NCI-H1092 treated with DMSO at 0.1 percent for 48 hours (cell line): ENCODE measurements at places on chromosomes 4 and X.

GRCh38 chr4:182917182-182918043 is at the start of gene DCTD:
Gene DCTD, minus strand, starts transcription at chr4:182917386. Its CDS starts 1,818 bp downstream, at chr4:182915568.
- peak; percentile 47 for DNase-seq

DNA sequence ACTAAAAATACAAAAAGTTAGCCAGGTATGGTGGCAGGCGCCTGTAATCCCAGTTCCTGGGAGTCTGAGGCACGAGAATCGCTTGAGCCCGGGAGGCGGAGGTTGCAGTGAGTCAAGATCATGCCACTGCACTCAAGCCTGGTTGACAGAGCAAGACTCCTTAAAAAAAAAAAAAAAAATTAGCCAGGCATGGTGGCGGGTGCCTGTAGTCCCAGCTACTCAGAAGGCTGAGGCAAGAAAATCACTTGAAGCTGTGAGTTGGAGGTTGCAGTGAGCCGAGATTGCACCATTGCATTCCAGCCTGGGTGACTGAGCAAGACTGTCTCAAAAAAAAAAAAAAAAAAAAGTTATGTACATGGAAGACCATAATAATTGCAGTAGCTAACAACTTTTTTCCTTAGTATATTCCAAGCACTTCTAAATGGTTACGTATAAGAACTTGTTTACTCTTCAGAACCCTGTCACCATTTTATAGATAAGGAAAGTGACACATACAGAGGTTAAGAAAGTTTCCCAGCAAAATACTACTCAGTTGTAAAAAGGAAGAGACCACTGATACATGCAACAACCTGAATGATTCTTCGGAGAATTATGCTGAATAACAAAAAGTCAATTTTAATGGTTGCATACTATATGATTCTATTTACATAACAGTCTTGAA is 24.5 kb downstream of the RUFY3 start:
- DNase-seq: no peak

GRCh38 chrX:10555846-10556245 is 64.5 kb downstream of the MID1 start:
- no peak for DNase-seq

- DNase-seq: no peak
Measured at GRCh38 chrX:107323786-107324492, 117.5 kb downstream of the DNAAF6 start.

DNA sequence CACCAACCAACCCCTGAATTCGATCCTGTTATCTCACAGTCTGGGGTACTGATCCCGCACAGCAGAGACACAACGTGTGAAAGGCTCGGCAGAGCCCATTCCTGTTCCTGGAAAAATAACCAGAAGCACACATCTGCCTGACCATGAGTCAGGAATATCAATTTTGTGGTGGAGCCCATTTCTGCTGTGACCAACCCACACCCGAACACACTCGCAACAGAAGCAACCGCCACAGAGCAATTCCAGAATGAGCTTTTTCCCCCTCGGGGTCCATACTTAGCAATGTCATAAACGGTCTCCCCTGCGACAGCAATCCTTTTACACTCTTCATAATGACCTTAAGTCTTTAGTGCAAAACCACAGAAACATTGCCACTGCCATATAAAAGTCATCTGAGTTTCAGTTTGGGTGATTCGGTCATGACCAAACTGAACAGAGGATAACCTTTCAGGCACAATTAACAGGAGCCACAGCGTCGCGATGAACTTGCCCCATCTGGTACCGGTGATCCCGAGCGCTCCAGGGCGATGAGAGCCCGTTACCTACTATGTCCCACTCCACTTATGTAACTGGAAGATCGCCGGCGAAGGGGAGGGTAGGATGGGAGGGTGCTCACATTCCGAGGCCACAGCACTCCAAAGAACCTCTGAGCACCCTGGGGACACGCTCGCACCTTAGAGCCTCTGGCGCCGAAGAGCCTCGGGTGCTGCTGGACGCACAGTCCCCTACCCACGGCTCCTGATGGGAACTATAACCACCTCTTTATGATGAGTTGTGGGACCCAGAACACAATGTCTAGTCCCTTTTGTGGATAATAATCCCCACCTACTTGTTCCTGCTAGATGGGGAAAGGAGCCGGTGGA is 1.1 kb downstream of the MECP2 start:
- peak; percentile 38 for DNase-seq

GRCh38 chr4:46648088-46648744 is 258.3 kb upstream of the GABRA2 start:
- DNase-seq: peak; percentile 6

DNA sequence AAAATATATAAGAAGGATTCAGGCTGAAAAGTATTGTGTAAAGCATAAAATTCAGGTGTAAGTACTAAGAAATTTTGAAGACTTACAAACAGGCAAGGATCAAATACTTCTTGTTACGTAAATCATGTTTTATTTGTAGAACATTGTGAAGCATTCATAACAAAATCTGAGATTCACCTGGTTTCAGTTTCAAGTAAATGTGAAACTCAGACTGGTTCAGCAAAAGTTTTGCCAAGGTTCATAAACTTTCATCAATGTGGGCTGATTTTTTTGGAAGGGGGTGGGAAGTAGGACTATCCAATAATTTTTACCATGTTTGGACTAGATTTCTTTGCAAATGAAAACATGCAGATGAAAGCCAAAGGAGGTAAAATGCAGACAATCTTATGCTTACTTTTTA is 527.7 kb downstream of the ANKRD50 start:
- no peak for DNase-seq

- DNase-seq: no peak
Measured at GRCh38 chr4:19774690-19775256, 476.9 kb upstream of the SLIT2 start.

DNA sequence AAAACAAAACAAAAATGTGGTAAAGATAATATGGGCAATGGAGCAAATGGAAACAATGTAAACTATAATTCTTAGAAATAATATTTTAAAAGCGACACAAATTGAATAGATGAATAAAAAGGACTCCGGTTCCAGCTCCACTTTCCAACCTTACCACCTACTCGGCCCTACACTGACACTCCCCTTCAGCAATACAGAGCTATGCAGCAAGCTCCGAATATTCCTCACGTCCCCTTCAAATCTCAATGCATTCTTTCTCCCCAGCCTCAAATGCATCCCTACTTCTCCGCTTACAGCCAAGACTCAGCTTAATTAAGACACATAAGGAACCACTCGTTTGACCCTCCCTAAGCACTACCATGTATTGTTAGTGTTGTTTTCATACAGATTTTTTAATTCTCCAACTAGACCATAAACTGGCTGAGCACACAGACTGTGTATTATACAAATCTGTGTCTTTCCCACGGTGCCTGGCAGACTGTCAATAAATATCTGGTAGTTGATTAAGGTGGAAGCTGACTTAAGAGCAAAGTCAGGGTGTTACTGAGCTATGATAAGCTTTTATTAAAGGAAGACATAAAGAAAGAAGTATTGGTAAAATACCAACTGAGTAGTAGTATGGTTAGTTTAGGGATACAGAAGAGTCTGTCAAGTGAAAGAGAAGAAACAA is 219.1 kb downstream of the NR3C2 start:
- no peak for DNase-seq

DNA sequence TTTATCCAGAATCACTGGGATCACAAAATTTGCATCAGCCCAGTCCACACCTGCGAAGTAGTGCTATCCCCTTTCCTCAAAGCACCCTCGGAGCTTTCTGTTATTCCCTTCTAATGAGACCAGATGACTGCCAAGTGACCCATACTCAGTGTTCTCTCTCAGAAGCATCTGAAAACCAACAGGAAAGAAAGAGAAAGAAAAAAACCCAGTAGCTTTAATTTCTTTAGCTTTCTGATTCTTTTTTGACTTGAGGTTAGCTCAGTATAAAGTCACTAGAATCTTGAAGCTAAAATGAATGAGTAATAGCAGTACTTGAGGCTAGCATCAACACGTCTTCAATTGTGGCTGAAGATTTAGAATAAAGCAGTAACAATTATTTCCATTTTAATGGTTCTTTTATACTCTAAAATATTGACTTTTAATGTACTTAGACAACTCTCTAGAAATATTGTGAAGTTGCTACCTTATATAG is 124.4 kb downstream of the ANK2 start:
- no peak for DNase-seq

GRCh38 chrX:153343674-153344073 is 9.7 kb downstream of the ZNF275 start:
- no peak for DNase-seq

- no peak for DNase-seq
Measured at GRCh38 chrX:150476164-150476699, 92.2 kb upstream of the MTM1 start.

DNA sequence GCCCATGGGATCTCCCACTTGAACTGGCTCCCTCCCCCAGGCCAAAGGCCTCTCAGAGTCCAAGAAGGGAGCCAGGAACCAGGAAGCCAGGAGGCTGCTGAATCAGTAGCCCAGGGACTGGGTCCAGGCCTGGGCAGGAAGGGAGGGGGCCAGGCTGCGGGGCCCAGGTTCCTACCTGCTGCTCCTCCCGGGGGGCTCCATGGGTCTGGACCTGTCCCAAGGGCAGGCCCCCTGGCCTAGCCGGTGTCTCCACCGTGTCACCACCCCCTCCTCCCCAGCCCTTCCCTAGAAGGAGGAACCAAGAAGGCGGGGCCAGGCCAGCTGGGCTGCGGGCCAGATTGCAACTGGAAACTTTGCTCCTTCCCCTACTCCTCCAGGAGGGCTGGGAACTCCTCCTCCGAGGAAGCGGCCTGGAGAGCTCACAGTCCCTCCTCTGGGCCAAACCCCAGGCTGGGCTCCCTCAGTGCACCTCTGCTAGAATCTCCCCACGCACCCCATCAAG is at the start of gene IQSEC2:
IQSEC2 (minus strand) TSS at position 264 of the 502 bp plus-strand sequence.
- DNase-seq: no peak

GRCh38 chrX:24231641-24232179 is 82.2 kb downstream of the SUPT20HL2 start:
- no peak for DNase-seq

- DNase-seq: no peak
Measured at GRCh38 chrX:134622056-134622812, 36.0 kb downstream of the PLAC1 start.

- no peak for DNase-seq
Measured at GRCh38 chr4:141016117-141016798, 117.0 kb downstream of the RNF150 start.

DNA sequence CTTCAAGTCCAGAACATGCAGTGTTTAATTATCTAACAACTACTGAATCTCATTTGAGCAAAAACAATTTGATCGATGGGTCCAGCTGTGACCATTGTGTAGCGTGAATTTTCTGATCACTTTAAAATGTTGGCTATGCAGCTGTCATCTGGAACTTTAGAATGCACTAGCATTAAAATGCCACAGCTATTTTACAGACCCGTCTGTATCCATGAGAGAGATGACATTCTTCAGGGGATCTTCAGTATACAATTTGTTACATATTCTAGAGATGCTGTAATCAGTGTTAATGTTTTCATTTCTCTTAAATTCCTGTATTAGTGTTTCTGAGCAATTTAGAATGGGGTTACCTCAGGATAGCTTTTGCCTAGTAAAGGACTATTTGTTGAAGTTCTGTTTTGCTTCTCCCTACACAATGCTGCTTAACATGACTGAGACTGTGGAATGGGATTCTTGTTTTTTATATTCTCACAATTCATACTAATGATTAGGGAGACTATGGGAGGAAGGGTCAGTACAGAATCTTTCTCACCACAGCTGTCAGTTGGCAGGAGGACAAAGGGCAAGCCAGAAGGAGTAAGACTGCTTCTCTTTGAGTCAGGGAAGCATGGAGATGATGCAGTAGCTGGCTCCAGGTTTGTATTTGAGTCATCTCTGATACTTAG is 13.2 kb upstream of the CTSO start:
- no peak for DNase-seq

GRCh38 chr4:56689201-56689969 is 8.3 kb upstream of the HOPX start:
- no peak for DNase-seq

DNA sequence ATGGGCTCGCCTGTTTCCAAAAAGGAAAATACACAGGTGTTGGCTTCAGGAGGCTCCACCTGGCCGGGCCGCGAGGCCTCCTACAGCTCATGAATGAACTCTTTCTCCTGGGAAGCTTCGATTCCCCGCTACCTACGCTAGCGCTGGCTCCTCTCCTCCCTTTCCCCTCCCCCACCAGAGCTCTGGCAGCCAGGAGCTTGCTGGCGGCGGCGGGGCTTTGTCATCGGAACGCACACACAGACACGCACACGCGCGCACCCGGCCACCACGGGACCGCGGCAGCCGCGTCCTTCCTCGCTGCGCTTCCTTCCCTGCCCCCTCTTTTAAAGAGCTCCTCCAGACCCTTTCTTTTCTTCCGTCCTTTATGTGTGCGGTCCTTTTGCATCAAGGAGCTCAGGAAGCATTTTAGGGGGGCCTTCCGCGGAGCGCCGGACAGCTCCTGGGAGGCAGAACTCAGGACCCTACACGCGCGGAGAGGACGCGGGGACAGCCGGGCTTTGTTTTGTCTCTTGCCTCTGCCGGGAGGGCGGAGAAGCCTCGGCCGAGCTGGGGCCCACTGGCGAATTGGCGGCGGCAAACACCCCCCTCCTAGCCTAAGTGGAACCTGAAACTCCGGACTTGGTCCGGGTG is 70.2 kb upstream of the BCOR start:
- peak; percentile 65 for DNase-seq

DNA sequence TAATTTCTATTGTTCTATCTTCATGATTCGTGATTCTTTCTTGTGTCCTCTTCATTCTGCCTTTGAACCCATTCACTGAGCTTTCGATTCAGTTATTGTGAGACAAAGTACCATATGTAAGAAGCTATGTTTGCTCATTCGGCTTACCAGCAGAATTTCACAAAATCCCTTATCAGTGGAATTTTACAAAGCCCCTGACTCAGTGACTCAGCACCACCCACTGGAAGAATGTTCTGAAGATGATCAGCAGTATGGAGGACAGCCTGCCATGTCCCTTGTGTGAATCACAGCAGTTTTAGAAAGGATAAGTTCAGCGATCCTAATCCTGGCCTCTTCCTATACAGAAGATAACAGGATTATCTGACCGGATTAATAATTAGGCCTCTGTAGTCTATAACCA is 5.8 kb upstream of the UXT start:
- DNase-seq: no peak

DNA sequence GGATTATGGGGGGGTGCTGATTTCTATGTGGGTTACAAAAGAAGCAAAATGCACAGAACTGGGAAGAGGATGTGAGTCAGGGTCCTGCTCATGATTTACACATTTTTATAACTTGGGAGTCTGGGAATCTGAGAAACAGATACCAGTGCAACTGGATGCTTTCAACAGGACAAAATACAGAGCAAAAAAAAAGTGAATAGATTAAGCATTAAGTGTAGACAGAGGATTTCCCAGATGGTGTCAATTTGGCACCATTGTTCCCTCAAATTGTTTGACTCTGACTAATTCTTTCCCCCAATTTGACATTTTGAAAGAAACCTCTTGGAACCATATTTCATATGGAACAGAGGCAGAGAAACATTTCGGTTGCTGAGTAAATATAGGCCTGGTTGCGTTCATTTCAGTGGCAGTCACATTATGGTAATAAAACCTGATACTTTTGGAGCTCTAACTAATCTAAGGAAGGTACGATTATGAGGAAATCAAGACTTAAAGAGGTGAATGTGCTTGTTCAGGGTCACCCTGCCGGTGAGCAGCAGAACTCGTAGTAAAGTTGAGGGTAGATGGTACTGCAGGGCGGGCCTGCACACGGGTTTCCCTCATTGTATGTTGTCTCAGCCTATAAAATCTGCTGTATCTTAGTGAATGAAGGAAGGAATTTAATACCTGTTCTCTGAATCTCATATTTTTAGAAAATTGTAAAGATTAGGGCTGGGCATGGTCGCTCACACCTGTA is 18.7 kb upstream of the CDKL5 start:
- DNase-seq: no peak
